ENCODE measurements at places on chromosomes 1 and 21.
A peak's percentile ranks its signal among the peaks of the same experiment; 100 is the strongest.

DNA sequence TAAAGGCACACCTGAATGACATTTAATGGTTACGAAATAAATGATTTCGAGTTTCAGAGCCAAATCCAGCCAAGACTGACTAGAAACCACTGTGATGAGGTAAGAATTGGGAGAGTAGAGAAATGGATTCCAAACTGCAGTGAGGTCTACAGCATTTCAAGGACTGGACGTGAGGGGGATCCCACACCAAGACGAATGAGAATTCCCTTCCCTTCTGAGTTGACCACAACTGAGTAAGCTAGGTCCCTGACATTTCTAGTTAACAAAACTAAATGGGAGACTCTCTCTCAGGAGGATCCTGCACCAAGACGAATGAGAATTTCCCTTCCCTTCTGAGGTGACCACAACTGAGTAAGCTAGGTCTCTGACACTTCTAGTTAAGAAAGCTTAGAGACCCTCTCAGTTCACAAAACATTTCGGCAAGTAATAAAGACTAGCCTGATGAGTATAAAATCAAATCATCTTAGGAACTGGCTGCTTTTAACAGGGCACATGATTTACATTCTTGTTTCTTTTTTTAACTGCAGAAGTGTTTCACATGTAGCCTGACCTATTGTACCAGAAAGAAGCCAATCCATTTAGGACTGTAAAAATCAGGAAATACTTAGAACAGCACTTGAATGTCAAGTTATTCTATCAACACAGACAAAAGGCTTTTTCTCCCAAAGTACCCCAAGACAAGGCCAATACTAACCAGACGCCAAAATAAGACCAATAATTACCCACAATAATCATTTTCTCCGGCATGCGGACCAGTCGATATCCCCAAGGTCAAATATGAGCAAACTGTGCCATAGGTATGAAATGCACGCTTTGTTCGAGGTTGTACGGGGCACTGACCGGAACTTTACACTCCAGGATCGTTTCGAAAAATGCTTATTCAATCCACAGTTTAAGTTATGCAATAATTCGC, 1.4 kb upstream of the SPATA1 start:
- no peak for DNase-seq

DNA sequence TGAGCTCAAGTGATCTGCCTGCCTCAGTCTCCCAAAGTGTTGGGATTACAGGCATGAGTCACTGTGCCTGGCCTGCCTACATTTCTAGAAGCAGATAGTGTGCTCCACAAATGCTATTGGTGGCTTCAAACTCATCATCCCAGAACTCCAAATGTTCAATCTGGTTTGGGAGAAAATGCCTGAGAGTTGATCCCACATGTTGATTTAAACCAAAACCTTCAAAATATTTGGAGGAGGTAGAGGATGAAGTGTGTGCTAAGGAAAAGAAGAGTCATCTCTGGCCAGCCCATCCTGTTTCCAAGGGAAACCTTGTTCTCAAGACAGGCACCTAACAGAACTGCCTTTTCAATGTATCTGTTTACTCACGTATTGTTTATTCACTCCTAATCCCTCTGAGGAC, 55.4 kb upstream of the GRHL3 start:
- DNase-seq = no peak

DNA sequence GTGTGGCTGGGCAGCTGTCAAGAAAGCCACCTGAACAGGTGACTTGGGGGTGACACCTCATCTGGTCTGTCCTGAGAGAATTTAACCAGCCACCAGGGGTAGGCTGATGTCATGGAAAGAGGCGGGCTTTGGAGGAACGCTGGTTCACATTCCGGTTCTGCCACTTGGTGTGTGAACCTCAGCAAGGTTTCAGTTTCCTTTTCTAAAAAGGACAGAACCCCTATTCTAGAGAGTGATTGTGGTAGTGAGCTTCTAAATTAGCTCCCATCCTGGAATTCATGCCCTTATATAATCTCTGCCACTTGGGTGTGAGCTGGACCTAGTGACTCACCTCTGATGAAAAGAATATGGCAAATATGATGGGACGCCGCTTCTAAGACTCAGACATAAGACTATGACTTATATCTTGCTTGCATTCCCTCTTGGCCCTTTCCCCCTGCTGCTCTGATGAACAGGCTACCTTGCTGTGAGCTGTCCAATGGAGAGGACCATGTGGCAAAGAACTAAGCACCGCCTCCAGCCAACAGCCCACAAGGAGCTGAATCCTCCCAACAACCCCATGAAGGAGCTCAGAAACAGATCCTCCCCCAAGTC, 332.1 kb downstream of the RRAGC start:
- peak; percentile 13 for DNase-seq

- DNase-seq = no peak
Observed at GRCh38 chr1:55052221-55053142, 13.1 kb downstream of the PCSK9 start.

DNA sequence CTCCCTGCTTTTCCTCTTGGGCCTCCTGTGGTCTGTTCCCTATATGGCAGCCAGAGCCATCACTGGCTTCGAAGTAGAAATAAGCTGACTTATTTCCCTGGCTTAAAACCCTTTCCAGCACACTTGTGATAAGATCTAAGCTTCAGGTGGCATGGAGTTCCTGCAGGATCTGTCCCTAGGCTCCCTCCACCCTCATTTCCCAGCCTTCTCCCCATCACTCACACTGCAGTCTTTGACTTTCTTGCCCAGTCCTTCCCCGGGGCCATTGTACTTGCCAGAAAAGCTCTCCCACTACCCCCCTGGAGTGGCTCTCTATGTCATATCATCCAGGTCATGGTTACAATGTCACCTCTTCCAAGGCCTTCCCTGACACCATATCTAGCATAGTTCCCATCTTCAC, 55.8 kb downstream of the KCNJ6 start:
- DNase-seq = no peak
